ENCODE measurements at places on chromosomes 3 and 15.

- no peak for DNase-seq
Observed at GRCh38 chr3:36546226-36546625, 165.9 kb downstream of the STAC start.

DNA sequence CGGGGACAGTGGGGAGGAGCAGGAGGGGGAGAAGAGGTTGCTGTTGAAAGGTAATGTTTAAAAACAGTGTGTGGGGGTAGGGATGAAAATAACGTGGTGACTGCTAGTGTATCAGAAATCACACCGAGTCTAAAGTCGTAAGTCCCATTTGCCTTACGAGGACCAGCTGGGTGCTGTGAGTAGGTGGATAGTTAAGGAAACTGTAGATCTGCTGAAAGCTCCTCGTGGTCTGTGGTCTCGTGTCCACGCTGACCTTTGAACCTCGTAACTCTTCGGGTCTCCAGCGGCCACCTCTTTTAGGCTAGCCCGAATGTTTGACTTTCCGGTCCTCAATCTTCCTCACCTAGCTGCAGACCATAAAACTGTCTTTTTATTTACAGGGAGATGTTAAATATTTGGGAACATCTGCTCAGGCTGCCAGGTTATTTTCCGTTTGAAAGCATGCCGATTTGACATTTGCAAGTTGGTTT, 29.3 kb upstream of the ST3GAL6 start:
- no peak for DNase-seq

DNA sequence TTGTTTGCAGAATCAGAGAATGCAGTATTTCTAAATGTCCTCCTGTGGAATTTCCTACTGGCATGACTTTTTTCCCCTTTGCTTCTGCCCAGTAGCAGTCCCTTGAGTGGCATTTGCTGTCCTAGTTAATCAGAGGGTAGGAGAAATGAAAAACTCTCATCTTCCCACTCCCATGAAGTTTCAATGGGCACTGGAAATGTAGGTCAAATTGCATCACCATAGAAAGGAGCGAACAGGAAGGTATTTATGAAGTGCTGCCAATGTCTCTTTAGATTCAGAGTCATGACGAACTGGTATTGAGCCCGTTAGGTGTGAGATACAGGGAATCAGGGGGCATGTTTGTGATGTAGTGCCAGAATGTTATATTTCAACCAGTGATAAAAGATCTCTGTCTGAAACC, 23.2 kb downstream of the ATXN7 start:
- no peak for DNase-seq

DNA sequence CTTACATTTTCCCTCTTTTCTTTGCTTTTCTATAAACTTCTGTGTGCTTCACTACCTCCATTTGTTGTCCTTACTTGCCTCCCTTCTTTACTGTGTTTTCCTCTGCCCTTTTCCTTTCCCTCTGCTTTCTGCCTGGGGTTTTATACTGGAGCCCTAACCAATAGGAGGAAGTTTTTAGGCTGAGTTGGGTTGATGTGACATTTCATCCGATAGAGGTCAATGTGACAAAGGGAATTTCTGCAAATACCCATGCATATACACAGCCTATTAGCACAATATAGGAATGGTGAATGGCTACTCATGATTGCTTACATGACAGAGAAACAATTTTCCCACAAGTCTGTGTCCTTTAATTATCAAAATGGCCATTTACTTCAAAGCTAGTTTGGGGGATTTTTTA, 153.0 kb upstream of the ARPP21 start:
- DNase-seq, result no peak

DNA sequence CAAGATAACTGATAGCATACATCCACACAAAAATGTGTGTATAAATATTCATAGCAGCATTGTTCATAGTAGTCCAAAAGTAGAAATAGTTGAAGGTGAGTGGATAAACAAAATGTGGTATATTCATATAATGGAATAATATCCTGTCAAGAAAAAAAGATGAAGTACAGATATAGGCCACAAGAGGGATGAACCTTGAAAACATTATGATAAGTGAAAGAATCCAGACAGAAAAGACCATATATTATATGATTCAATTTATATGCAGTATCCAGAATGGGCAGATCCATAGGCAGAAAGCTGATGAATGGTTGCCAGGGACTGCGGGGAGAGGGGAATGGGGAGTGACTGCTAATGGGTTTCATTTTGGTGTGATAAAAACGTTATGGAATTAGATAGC, 54.3 kb upstream of the TNIK start:
- no peak for DNase-seq

GRCh38 chr3:171348121-171348520, 112.1 kb downstream of the TNIK start:
- DNase-seq, result no peak

- no peak for DNase-seq
Observed at GRCh38 chr3:89449086-89449485, 341.7 kb downstream of the EPHA3 start.

DNA sequence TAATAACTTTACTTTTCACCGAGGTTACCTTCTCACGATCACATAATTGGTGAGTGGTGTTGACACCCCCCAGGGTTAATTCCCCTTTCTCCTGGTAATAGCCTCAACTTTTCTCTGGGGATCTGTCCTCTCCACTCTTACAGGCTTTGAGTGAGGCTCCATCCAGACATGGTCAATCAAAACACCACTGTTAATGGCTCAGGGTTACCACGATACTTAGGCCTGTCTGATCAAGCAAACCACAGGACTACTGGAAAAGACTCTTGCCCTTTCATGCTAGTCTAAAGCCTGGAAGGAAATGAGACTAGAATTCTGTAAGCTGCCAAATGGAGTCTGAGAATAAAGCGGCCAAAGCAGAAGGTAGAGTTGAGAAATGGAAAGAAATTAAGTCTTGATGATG, 56.5 kb upstream of the STT3B start:
- no peak for DNase-seq

DNA sequence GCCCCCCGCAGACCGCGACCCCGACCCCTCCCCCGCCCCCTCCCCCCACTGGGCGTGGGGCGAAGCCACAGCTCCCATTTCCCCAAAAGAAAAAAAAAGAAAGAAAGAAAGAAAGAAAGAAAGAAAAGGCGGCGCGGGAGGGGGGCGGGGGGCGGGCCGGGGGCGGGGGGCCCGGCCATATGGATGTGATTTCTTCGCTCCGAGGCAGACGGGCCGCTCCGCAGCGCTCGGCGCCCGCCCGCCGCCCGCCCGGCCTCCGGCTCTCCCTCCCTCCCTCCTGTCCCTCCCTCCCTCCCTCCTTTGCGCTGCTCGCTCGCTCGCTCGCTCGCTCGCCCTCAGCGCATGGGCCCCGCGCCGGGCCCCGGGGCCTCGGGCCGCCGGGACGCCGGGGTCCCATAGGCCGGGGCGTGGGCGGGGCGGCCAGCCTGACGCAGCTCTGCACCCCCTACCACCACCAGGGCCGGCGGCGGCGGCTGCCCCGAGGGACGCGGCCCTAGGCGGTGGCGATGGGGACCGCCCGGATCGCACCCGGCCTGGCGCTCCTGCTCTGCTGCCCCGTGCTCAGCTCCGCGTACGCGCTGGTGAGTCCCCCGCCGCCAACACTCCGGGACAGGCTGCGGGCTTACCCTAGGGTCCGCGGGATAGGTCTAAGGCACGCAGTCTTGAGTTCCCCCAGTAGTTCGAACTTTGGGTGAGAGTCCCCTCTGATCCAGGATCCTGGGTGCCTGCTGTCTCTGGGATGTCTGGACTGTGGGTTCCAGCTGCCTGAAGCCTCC, 5.7 kb downstream of the PTH1R start:
- no peak for DNase-seq

GRCh38 chr3:155646669-155647068, 98.2 kb downstream of the PLCH1 start:
- DNase-seq, result no peak

GRCh38 chr15:74663303-74664027, 32.4 kb downstream of the EDC3 start:
- DNase-seq, result no peak

DNA sequence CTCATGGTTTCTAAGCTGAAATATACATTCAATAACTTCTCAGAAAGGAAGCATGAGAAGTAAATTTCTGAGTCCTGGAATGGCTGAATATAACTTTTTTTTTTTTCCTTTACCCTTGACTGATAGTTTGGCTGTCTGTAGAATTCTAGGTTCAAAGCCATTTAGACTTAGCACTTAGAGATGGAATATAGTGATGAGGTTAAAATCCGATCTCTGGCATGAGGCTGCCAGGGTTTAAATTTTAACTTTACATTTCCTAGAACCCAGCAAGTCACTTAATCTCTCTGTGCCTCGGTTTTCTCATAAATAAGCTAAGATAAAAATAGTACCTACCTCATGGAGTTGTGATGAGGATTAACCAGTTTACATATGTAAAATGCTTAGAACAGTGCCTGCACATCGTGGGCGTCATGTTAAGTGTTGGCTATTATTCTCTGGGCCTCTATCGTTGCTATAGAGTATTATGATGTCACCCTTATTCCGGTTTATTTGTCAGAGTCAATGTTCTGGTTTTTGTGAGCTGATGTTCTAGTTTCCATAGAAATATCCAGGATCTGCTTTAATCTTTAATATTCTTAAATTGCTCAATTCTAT, 199.8 kb upstream of the TLE3 start:
- DNase-seq, result no peak

- no peak for DNase-seq
Observed at GRCh38 chr3:183085634-183086390, 13.5 kb downstream of the MCCC1 start.

DNA sequence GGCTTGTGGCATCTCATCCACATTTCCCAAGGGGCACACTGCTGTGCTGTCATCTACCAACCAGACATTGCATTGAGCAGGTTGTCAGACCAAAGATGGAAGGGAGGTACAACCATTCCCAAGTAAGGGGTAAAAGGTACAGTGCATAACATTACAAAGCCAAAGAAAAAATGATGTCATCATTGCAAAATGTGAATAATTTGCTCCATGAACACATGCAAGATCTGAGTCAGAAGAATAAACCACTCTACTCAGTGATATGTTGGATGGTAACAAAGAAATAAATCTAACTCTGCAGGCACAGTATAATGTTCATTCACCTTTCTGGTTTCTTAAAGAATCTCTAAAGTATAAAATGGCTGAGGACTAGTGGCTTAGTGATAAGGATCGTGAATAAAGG, 202.7 kb downstream of the MAGI1 start:
- DNase-seq, result no peak

GRCh38 chr3:55540579-55540978, 53.5 kb upstream of the WNT5A start:
- DNase-seq, result no peak

GRCh38 chr15:38147246-38147645, 105.4 kb upstream of the SPRED1 start:
- no peak for DNase-seq

DNA sequence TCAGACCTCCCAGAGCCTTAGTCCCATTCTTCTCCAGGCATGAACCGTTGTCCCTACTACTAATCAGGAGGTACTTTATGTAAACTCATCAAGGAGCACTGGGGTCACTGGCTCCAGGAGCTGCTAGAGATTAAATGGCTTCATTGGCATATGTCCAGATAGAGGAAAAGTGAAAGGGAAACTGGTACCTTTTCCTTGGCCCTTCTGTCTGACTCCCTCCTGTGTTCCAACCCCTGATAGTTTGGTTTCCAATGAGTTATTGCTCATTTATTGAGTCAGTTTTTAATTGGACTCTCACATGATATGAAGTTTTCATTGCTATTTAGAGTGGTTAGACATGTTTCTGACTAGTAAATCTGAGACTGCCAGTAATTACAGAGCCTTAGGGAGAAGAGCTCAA, 130.5 kb upstream of the BFSP2 start:
- DNase-seq, result no peak

DNA sequence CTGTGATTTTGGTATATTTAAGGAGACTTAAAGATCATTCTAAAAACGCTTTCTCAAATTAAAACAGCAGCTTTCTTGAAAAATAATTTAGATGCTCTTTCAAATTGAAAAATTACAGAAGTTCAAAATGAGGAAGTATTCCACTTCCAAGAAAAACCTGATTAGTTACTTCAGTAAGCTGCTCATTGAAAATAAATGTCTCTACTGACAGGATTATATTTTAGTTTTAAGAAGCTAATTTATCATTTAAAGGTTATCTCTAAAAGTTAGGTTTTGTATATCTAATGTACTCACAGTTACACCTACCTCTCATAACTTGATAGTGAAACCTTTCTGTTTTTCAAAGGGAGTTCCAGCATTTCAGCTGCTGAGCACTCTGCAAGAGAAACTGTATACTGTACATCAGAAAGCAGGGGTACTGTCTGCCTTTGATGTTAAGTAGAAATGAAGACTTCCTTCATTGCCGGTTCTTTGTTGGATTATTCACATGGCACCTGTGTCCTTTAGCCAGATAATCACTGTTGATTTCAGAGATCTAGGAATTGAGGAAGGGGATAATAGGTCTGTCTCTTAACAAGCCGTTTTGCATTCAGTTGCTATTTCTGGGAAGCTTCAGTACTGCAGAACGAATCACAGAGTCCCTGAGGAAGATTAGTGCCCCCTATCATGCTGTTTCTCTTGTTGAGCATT, 161.6 kb downstream of the TCF12 start:
- no peak for DNase-seq

DNA sequence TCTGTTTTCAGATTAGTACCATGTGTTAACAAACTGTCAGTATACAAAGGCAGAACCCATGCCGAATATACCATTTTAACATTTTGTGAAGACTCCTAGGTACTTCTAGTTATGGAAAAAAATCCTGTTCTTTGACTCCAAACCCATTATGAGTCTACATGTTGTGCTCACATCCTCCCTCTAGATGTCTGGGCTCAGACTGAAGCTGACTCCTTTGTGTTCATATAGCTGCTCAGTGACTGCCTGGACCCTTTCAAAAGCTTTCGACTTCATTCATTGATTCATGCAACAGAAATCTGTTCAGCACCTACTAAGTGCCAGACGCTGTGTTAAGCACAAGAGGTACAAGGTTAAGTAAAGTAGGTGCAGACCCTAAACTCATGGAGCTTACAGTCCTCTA, 60.5 kb downstream of the MEGF11 start:
- peak; percentile 7 for DNase-seq

- DNase-seq, result no peak
Observed at GRCh38 chr15:94033683-94034020, 197.7 kb upstream of the MCTP2 start.

DNA sequence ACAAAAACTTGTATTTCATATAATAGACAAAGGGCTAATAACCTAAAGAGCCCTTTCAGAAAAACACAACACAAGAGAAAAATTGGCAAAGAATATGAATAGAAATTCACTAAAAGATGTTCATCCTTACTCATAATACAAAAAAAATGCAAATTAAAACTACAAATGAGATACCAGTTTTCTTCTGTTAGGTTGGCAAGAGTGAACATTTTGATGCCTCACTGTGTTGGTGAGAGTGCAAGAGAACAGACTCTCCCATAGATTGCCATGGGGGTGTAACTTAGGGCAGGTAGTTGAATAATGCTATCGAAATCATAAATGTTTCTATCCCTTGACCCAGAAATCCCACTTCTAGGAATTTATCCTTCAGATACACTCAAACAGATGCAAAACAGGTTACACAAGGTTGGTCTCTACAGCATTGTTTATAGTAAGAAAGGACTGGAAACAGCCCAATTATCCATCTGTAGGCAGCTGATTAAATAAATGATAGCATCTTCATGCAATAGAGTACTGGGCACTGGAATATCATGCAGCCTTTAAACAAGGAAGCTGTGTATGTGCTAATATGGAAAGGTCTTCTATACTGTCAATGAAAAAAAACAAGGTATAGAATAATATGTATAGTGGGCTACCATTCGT, 146.3 kb downstream of the TLE3 start:
- DNase-seq, result no peak

- no peak for DNase-seq
Observed at GRCh38 chr3:123290962-123291361, 89.2 kb downstream of the SEC22A start.

All from SW480 (cell line).